Sciatic nerve (tissue), 2 donors: ENCODE measurements at places on chromosomes 4 and X. TPM values are rescaled to one million over a fixed set of nuclear protein-coding genes. Genes with fewer than 3 reads are reported as not detected.

NCAPG gene
- total RNA-seq = 0.49 TPM

AR gene
- 13.1 TPM for total RNA-seq

CCDC149 gene
- total RNA-seq = 42.5 TPM

UGT2B10 gene
- total RNA-seq = not detected

EXOC1L gene
- total RNA-seq = not detected

TRMT2B gene
- 14.5 TPM for total RNA-seq

RTL3 gene
- not detected for total RNA-seq

TMEM150C gene
- total RNA-seq = 14.3 TPM

TMPRSS11A gene
- total RNA-seq = not detected

PNCK gene
- total RNA-seq = 1.6 TPM

PAGE2 gene
- total RNA-seq = not detected

GIMD1 gene
- not detected for total RNA-seq

GRIA3 gene
- total RNA-seq = 7.1 TPM

HAND2 gene
- 0.27 TPM for total RNA-seq

LNX1 gene
- 7.9 TPM for total RNA-seq

TRIM60 gene
- total RNA-seq = not detected

ARX gene
- total RNA-seq = not detected

MAMLD1 gene
- total RNA-seq = 15.3 TPM

LDOC1 gene
- 28.3 TPM for total RNA-seq

DOCK11 gene
- 39.5 TPM for total RNA-seq

PAK3 gene
- 49.4 TPM for total RNA-seq

ADRA2C gene
- total RNA-seq = 4.8 TPM

FGFBP1 gene
- not detected for total RNA-seq

ZDHHC15 gene
- total RNA-seq = 3.3 TPM

CSN1S1 gene
- total RNA-seq = not detected

IL3RA gene
- total RNA-seq = 17.5 TPM

GATA1 gene
- total RNA-seq = 0.76 TPM

PRDM5 gene
- 28.8 TPM for total RNA-seq

BGN gene
- total RNA-seq = 115 TPM

SSX1 gene
- total RNA-seq = not detected

CTAG1B gene
- total RNA-seq = not detected

WDFY3 gene
- total RNA-seq = 139 TPM

TBC1D8B gene
- total RNA-seq = 12.2 TPM

DDIT4L gene
- total RNA-seq = 11.5 TPM
